Fibroblast of skin of scalp (primary cell): ENCODE measurements at places on chromosomes 1 and 21.

- DNase-seq, result no peak
Measured at GRCh38 chr1:179126338-179127060, 44.6 kb downstream of the TOR3A start.

DNA sequence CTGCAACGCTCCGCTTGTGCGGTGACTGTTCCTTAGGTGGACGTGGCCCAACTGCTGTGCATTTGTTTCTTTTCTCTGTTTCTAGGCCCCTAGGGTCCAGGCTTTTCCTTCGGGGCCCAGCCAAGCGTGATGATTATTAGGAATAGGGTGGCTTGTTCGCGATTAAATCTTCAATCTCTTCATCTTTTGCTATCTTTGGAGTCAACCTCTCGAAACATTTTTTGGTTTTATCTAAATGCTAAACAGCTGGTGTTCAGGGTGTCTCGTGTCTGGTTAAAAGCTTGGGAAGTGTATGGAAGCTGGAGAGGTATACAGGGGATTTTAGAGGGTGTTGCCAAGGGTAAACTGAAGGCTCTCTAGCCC, 844 bp upstream of the PLD5 start:
- DNase-seq, result no peak

DNA sequence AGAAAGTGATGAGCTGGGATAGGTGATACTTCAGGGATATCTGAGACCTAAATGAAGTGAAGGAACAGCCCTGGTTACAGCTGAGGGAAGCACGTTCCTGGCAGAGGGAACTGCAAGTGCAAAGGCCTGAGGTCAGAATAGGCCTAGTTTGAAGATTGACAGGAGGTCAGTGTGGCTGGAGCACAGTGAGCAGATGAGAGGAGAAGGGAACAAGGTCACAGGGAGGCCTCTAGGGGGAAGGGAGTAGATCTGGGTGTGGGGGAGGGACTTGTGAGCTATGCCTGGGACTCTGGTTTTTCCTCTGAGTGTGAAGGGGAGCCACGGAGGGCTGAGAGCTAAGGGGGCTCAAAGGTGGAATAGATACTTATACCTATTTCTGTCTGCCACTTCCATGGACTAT, 736.4 kb downstream of the MATN1 start:
- DNase-seq, result no peak

GRCh38 chr1:180489313-180489712, 13.1 kb downstream of the ACBD6 start:
- no peak for DNase-seq

GRCh38 chr1:246491551-246492053, 15.5 kb downstream of the SMYD3 start:
- no peak for DNase-seq

- DNase-seq, result no peak
Measured at GRCh38 chr1:155038602-155039307, 5.1 kb downstream of the DCST1 start.
